ENCODE measurements at places on chromosomes 3 and 15.

- peak; percentile 45 for DNase-seq
These were observed at the start of gene ABHD17C for GRCh38 chr15:80695099-80695910. TSS of gene ABHD17C (plus strand) at chr15:80695310. CDS start at chr15:80695430, 120 bp downstream.

DNA sequence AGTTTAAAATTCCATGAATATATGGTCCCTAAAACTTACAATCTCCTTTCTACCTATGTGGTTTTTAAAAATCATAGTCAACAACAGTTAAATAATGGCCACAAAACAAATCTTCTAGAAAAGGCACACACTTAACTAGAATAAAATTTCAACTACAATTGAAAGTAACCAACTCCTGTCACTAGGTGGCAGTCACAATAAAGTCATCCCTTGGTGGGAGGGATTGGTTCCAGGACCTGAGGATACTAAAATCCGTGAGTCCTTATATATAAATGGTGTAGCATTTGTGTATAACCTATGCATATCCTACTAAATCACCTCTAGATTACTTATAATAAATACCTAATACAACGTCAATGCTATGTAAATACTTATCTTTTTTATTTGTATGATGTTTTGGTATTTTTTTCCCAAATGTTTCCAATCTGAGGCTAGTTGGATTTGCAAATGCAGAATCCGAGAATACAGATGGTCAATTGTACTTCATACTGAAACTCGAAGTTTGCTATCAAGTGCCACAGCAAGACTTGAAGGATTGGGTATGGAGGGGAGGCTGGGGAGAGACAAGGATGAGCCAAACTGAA lies 172.6 kb downstream of the FMN1 start:
- peak; percentile 5 for DNase-seq

DNA sequence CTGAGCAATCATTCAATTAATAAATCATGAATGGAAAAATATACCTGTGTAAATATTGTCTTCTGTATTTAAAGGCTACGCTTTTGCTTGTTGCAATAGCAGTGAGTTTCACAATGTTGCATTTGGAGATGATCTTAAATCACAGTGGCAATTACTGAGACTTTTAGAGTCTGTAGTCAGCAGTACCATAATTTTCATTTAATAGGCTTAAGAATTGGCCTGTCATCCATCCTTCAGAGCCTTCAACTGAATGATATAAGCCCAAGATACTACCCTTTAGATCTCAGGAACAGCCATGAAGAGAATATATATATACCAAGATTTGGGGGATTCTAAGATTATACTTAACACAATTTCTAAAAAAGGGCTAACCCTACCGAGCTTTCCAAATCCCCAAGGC lies 458.1 kb downstream of the GBE1 start:
- no peak for DNase-seq

DNA sequence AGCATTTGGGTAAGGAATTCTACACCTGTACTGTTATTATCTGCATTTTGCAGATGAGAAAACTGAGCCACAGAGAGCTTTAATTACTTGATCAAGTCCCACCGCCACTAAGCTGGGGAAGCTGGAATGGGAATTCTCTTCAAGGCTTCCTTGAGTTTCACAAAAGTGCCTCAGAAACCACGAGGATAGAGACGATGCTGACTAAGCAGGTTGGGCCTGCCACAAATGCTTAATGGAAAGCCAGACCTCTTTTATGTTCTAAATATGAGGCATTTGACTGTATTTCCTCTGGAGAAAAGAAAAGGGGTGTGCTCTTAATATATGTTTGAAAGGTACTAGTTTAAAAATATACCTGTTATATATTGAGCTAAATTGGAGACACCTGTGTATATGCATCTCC lies 34.7 kb downstream of the ADAMTS9 start:
- DNase-seq, result no peak

DNA sequence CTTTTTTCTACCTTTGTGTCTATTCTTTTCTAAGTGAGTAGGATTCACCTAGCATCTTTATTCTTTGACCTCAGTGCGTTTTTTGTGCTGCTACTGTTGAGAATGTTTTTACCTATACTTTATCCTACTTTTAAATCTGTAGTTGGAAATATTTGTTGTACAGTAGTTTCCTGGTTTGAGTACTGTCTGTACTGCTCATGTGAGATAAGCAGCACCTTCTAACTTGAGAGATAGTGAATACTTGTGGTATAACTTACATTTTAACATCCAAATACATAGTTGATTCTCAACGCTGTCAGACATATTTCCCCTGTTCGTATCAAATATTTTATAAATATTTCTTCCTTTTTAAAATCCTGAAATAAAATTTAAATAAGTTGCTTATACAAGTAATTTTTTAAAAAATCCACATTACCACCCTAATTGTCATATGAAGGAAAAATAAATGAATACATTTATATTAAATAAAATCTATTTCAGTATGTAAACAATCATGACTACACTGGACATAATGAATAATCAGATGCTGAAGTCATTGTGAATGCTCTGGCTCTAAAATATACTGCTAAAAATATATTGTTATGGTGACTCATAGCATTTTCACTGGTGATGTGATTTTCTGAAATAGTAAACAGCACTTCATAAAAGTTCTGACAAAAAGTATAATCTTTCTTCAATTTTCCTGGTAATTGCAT lies 17.4 kb downstream of the ATP11B start:
- DNase-seq, result no peak

DNA sequence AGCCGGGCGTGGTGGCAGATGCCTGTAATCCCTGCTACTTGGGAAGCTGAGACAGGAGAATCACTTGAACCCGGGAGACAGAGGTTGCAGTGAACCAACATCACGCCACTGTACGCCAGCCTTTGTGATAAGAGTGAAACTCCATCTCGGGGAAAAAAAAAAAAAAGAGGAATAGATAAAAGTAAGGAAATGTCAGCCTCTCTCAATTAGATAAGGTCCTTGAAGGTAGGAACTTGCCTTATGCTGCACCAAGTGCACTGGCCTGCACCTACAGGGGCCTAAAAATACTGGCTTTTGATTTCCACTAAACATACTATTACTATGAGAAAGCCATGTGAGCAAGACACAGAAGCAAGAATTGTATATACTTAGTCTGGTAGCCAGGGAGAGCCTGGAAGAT lies 7.1 kb downstream of the RAF1 start:
- DNase-seq, result no peak

DNA sequence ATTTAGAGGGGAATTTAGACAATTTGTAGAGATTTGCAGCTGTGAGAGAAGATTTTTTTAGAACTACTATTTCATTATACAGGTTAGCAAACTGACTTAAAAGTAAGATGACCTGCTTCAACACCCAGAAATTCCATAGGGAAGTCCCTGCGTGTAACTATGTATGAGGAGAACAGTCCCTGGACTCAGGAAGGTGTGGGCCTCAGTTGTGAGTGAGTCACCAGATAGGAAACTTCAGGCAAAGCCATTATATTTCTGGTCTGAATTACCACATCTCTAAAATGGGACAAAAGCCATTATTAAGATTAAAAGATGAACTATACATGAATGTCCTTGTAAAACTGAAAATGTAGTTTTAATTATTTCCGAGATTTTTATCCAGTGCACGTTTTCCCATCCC lies 488.3 kb upstream of the GOLIM4 start:
- no peak for DNase-seq

GRCh38 chr3:196159952-196160804 lies 51.0 kb downstream of the ZDHHC19 start:
- peak; percentile 37 for DNase-seq

DNA sequence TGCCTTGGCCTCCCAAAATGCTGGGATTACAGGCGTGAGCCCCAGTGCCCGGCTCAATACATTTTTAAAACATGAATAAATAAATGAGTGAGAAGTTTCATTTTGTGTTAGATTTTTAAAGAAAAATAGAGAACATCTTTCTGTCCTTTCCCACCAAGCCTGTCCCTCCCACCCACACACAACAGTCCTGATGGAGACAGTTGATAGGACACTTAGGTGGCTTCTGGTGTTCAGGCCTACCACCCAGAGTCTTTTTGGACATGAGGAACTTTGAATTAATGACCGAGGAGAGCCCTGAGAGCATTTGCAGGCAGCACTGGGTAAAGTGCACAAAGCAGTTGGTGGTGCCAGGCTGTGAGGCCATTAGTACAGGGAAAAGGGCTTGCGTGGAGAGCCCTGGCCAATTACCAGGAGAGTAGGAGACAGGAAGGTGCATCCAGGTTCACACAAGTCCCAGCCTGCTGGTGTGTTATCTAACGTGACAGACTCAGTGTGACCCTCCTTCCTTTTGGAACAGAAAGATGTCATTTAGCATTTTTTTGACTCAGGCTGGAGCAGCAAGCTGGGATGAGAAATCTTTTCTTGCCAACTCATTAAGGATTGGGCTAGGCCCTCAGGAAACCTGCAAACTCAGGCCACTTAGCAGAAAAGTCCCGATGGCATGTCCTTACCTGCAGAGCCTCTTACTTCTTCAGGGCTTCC lies 103.6 kb downstream of the PDCD6IP start:
- no peak for DNase-seq

DNA sequence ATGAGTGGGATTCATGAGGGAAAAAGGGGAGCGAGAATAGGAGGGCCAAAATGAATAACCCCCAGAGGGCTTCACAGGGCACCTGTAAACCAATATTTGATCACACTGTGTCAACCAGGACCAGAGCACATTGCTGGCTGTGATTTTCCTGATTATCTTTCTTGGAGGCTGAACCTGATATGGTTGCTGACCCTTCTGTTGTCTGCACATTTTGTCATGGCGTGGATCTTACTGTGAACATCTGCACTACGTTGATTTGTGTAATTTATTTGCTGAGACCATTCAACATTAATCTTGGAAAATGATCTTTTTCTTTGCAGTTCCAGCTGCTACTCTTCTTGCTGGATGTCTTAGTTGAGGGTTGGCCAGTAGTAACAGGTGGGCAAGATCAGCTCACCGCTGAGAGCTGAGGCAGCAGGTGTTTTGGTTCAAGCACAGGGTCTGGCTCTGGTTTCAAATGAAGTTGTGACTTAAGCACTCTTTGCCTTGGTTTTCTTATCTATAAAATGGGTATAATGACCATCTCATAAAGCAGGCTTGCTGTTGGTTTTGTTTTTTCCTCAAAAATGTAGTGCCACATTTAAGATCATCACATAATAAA lies 61.2 kb downstream of the ARHGEF26 start:
- DNase-seq, result no peak

- DNase-seq, result no peak
These were observed 211.7 kb downstream of the ABHD5 start for GRCh38 chr3:43902415-43902814.

DNA sequence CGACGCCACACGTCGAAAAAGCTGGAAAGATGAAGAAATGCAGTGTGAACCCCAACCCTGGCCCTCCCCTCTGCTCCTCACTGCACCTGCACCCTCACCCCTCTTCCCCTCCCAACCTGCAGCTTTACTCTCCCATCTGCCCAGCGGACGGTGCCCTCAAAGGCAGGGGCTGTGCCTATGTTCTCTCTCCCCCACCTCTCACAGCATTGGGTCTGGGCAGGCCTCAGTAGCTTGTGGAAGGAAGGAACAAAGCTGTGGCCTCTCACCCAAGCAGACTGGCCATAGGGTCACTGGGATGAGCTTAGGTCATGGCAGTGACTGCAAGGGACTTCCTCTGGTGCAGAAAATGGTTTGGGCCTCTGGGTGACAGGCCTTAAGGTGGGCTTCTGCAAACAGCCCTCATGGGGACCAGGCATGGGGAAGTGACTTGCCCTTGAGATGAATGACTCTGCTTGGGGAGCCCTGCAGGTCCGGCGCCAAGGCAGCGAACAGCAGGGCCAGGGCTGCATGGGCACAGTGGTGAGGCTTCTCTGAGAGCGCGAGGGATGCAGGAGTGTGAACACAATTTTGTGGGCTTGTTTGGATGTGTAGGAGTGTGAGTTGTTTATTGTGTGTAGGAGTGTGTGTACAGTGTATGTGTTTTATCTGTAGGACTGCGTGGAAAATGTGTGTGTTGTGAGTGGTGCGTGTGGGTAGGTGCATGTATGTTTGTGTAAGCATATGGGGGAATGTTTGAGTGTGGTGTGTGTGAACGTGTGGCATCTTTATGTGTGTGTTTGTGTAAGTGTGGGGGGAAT lies 29.2 kb downstream of the SRPRB start:
- no peak for DNase-seq

GRCh38 chr3:154177406-154177805 lies 56.2 kb downstream of the ARHGEF26 start:
- DNase-seq, result no peak

DNA sequence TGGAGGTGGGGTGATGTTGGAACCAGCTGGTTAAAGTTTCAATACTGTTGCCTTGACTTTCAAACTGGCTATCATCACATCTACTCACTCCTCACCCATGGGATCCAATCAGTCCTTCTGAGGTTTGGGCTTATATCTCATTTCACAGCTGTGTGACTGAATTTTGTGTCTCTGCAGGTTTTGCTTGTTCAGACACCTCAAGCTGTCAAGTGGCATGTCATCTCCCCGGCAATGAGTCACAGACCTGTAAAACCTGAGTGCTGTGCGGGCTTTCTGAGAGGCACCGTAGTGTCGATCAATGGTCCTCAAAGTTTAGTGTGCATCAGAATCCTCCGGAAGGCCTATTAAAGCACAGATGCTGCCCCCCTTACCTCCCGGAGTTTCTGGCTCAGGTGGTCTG lies 86.4 kb upstream of the RORA start:
- DNase-seq, result no peak

GRCh38 chr3:150218236-150218635 lies 189.9 kb upstream of the TSC22D2 start:
- DNase-seq, result no peak

- DNase-seq, result no peak
These were observed 126.7 kb downstream of the UACA start for GRCh38 chr15:70636540-70637165.

DNA sequence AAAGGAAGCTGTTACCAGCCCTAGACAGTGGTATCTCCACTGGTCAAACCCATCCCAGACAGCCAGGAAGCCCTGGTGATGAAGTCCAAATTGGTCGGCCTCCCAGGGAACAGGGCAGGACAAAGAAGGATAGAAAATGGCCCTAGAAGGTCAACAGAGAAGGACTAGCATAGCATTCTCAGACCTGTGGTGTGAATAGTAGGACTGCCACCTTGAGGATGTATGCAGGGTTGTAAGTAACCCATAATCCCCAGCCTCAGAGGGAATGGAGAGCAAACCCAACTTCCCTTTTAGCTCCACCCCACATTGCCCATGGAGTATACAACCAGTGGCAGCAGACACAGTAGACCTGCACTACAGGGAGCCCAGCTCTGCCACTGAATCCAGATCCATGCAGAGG lies 68.6 kb upstream of the EIF1B start:
- no peak for DNase-seq

- peak; percentile 79 for DNase-seq
These were observed 107.2 kb upstream of the RASGRP1 start for GRCh38 chr15:38671675-38672254.

- no peak for DNase-seq
These were observed 14.0 kb downstream of the UBE2E1 start for GRCh38 chr3:23819599-23820360.

DNA sequence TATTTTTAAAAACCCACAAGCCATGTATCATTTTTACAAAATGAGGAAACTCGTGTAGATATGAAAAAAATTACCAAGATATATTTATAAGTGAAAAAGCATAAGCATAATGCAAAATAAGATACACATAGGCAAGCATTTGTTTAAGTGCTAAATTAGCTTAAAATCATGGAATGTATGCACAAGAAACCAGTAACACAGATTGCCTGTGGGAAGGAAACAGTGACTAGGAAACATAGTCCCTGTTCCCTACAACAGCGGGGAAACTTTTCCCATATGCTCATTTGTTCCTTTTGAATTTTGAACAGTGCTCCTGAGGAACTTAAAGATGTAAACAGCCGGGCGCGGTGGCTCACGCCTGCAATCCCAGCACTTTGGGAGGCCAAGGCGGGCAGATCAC lies 169.5 kb downstream of the PDE8A start:
- DNase-seq, result no peak

Measured in CD4-positive, alpha-beta T cell treated with Interleukin-1 beta for 1 hour (primary cell).